ENCODE measurements at places on chromosomes 1 and 21.

DNA sequence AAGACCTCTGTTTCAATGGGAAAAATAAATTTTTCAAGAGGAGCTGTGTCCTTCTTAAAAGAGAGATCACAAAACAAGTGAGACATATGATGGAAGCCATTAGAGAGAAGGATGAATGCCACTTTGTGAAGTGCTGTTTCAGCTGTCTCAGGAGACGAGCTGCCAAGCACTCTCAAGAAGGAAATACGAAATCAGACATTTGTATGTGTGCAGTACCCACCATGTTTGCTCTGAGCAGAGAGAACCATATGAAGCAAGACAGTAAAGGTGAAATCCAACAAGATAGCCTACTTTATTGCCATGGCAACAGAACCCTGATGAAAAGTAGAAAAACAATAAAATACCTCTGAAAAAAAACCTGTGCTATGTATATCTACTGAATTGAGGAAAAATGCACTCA, 168.1 kb downstream of the AMY1C start:
- DNase-seq = no peak

DNA sequence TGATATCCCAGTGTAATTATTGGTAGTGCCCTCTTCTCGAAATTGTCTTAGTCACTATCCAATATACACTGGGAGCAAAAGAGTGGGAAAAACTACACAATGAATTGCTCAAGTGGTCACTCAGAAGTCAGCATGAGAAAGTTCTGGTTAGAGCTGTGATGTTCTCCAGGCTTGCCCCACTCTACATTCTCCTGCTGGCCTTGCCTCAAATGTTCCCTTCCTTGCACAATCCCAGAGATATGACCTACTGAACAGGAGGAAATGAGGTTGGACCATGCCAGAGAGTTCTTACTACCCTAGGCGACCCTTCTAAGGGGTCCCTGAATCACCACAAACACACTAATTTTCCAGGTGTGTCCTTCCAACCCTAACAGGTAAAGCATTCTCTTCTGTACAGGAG, 40.8 kb downstream of the GLUL start:
- no peak for DNase-seq

DNA sequence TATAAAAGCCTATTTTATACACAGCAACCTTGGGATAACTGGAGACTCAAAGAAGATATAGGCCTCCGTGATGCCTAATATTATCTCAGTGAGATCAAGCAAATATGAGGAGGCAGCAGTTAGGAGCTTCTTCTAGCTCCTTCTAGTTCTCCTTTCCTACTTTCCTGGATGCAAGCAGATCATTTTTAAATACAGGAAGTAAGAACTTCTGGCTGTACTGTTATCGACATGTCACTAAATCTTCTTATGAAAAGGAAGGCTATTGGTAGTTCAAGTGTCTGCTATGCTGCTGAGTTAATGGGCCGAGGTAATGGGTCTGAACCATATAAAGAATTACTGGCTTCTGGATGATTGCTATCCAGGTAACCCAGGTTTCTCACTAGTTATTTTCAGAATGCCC, 15.9 kb downstream of the HSPA13 start:
- no peak for DNase-seq

DNA sequence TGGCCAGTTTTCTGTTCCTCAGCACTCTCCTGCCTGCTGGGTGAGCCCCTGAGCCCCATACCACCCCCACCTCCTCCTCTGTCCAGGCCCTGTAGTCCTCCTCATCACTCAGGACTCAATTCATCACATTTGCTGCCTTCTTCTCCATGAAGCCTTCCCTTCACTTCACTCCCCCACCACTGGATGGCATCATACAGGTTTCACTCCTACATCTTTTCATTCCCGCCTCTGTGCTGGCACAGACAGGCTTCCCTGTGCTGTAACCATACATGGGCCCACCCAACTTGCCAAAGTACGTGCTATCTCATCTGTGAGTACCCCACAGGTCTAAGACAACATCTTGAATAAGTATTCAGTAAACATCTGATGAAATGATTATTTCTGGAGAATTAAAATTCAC, 56.9 kb downstream of the SLC45A1 start:
- no peak for DNase-seq

DNA sequence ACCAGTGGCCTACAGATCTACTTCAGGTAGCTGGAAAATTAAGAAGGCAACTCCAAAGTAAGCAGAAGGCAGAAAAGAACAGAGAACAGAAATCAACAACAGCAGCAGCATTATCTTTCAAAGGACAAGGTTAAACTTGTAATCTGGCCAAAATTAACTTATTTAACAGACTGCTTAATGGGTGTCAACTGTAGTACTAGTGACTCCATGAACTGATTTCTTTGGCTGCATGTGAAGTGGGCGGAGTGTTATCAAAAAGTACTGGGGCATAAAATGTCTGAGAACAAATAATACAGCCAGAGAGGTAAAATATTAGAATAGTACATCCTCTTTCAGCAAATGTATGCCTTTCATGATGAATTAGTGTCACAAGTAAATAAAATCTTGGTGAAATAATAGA, 24.6 kb upstream of the NADK start:
- no peak for DNase-seq

GRCh38 chr1:47362828-47363227, 29.2 kb downstream of the CMPK1 start:
- no peak for DNase-seq

GRCh38 chr21:42638266-42638863, 15.1 kb upstream of the PDE9A start:
- no peak for DNase-seq

GRCh38 chr1:84582802-84583587, 8.8 kb upstream of the CTBS start:
- DNase-seq = no peak

DNA sequence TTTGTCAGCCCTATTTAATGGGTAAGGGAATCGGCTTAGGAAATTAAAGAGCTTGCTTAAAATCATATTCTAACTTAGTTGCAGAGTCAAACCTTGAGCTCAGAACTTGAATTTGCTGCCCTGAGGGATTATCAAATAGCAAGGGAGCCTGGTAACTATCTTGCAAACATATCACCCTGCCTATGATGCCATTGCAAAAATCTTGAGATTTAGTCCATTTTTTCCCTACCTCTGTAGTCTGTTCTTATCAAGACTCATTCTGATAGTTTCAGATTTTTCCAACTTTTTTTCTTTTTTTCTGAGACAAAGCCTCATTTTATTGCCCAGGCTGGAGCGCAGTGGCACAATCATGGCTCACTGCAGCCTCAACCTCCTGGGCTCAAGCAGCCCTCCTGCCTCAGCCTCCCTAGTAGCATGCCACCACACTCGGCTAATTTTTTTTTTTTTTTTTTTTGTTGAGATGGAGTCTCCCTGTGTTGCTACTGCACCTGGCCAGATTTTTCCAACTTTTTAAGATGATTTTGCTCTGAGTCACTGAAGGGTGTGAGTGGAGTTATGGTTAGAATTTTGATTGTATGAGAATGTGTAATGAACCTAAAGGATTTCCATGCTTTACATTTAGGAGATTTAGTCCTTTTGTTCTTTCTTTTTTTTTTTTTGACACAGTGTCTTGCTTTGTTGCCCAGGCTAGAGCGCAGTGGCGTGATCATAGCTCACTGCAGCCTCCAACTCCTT, 12.2 kb downstream of the SARS1 start:
- DNase-seq = no peak

- DNase-seq = no peak
These were observed 82.2 kb upstream of the BMP8A start for GRCh38 chr1:39409055-39409816.
